Vein endothelial cell (primary cell): ENCODE measurements at places on chromosomes 2 and 18. TPM values are rescaled to one million over a fixed set of nuclear protein-coding genes. Genes with fewer than 3 reads are reported as not detected.

The TUBB8B gene
- total RNA-seq, result not detected in 2 replicates

The UPP2 gene
- total RNA-seq, result not detected in 2 replicates

The FLACC1 gene
- 0.65 and 1.1 TPM in 2 replicates for total RNA-seq

The CLEC4F gene
- total RNA-seq, result not detected in 2 replicates

The COLEC12 gene
- 4.2 and 8.2 TPM in 2 replicates for total RNA-seq

The PSD4 gene
- total RNA-seq, result 0.57 and 0.65 TPM in 2 replicates

The VAMP8 gene
- total RNA-seq, result 14.0 and 27.4 TPM in 2 replicates
